Activated CD8-positive, alpha-beta memory T cell treated with anti-CD3 and anti-CD28 coated beads for 24 hours (primary cell): ENCODE measurements at places on chromosomes 13 and 19.

DNA sequence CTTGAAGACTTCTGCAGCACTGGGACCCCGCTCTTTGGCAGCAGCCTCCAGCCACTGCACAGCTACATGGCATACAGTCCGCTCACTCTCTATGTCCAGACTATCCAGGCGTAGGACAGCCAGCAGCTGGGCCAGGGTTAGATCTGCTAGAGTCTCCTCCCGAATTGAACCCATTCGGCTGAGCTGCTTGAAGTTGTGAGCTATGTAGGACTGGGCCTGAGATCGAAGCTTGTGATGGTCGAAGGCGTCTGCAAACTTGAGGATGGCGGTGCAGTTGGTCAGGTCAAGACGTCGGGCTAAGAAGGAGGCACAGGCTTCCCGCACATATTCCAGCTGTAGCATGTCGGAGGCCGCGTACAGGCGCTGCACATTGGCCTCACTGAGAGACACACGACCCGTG is 900 bp downstream of the KBTBD7 start:
- peak; percentile 57 for DNase-seq

DNA sequence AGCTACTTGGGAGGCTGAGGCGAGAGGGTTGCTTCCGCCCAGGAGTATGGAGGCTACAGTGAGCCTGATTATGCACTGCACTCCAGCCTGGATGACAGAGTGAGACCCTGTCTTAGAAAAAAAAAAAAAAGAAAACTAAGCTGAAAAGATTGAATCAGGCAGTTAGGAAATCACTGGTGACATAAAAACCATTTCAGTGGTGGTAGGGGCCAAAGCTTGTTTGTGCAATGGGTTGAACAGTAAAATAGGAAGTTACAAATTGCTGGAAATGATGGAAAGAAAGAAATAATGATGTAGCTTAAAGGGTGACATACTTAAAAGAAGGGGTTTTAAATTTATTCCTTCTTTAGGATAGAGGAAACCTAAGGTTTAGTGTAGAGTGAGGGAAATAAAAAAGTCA is 4.8 kb upstream of the OXGR1 start:
- DNase-seq, result no peak

GRCh38 chr13:77429320-77430142 is 102.6 kb upstream of the MYCBP2 start:
- DNase-seq, result no peak

GRCh38 chr19:30450835-30451321 is 78.7 kb downstream of the ZNF536 start:
- DNase-seq, result no peak

DNA sequence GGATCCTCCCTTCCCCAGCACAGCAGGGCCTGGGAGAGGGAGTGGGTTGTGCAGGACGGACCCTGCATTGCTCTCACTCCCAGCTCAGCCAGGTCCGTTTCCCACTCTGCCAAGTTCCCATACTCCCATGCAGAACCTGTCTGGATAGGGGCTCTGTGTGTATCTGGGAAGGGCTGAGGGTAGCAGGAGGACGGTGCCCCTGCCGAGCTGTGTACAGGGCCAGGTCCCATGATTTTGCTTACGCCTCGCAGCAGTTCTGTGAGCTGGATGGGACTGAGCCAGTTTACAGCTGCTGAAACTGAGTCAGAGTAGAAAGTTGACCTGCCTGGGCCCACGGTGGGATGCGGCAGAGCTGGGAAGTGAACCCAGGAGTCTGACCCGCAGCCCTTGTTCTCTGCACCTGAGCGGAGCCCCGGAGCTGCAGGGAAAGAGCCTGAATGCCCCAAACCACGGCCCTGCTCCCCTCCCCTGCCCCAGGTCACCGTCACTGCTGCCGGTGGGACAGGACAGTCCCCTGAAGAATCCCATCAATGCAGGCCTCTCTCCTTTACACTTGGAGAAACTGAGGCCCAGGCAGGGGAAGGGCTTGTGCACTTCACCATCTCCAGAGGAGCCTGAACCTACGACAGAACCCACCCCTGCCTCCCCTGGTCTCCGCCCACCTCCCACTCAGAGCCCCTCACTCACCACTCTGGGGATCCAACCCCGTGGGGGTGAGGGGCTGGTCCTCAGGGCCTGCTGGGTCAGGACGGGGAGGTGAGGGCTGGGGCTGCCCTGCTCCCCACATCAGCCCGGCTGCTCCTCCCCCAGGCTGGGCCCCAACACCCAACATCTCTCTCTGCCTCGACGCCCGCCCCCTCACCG is 3.5 kb downstream of the LILRB5 start:
- DNase-seq, result no peak

DNA sequence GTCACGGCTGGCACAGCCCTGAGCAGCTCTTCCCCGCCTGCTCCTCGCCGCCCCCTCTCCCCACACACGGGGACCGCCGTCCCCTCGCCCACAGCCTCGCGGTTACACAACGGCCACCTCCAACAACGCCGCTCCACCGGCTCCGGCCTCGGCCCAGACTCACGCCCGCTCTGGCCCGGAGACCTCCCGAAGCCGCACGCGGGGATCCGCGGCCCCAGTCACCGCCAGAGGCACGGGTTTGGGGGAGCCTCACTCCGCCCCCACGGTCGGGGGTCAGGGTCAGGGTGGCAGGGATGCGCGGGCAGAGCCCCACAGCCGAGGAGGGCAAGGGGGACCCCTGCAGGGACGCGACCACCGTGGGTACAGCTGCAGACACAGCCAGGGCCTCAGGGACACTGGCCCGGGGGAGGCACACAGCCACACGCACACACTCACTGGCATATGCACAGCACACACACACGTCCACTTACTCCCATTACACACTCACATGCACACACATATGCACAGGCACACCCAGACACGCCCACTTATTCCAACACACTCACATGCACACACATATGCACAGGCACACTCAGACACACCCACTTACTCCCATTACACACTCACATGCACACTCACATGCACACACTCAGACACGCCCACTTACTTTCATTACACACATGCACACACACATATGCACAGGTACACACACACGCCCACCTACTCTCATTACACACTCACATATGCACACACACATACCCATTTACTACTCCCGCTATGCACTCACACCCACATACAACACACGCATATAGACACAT is 1.6 kb downstream of the TTYH1 start:
- DNase-seq, result no peak

DNA sequence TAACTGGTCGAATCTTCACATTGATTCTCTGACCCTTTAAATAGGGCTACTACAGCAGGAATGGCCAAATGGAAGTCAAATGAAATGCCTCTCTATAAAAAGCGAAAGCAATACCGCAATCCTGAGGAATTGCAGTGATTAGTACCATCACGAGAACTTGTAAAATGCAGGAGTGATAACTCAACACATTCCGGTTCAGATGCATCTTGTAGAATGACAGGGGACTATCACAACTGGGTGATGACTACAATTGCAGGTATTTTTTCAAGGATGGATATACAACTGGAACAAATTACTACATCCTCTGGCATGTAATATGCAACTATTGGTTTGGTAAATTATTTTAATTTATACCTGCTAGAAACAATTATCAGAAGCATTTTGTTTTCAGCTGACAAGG is 140.4 kb downstream of the PCDH20 start:
- no peak for DNase-seq

DNA sequence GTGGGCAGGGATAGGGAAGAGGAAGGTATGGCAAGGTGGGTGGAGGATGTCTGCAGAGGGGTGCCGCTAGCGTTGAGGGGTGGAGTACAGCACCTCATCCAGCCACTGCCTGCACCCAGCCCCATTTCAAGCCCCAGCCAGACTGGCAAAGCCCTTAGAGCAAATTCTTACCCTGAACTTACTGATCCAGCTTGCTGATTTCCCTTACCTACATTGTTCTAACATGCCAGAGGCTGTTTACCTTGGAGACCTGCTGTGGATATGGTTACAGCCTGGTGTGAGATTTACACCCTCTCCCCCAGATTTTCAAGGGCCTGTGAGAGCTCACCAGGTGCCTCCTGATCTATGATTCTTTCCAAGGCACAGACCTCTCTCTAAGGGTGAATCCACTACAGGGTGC is 86.0 kb downstream of the ZNF726 start:
- no peak for DNase-seq

GRCh38 chr13:61258185-61258584 is 157.5 kb downstream of the PCDH20 start:
- DNase-seq, result no peak

DNA sequence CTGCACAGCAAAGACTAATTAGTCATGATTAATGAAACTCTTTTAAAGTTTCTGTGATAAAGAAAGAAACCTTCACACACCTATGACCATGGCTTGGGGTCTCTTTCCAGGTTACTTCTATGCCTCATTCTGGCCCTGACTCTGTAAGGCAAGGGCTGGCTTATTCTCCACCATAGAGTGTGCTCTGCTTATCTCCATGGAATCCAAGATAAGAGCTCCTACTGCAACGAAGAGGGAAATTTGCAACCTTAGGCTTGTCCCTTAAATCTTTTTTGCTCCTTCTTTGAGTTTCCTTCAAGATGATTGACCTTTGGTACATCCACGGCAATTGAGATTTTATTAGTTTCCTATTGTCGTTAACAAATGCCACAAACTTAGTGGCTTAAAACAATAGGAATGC is 239.9 kb downstream of the SPRY2 start:
- DNase-seq, result no peak

GRCh38 chr19:56191115-56191514 is 6.5 kb downstream of the ZSCAN5B start:
- DNase-seq, result no peak

DNA sequence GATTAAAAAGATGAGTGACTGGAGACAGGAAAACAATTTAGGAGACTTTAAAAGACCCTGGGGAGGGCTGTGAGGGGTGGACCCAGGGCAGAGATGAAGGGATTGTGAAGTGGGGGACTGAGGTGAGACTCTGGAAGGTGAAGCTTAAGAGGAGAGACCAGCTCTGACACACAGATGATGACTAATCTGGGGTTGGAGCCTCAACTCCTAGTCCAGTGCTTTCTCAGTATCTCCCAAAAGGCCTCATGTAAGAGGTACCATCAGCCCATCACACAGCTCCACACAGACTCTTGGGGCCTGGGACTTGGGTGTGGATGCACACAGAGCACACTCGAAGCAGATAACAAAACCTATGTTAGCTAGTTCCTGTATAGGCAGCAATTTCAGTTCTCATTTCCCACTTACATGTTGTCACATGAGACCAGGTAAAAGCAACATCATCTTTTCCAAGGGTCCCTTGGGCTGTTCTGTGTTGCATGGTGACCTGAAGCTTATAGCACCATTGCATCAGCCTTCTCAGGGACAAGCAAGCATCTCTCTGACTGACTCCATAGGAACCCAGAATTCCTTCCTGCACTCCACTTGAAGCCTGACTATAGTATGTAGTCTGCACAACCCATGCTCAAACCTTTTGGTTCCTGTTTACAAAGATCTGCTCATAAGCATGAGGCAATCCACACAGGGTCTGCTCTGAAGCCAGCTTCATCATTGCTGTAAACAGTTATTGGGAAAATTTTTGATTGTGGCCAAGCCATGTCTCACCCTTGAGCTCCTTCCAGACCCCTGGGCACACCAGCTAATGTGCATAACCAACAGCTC is 88.6 kb upstream of the MYCBP2 start:
- DNase-seq, result no peak

DNA sequence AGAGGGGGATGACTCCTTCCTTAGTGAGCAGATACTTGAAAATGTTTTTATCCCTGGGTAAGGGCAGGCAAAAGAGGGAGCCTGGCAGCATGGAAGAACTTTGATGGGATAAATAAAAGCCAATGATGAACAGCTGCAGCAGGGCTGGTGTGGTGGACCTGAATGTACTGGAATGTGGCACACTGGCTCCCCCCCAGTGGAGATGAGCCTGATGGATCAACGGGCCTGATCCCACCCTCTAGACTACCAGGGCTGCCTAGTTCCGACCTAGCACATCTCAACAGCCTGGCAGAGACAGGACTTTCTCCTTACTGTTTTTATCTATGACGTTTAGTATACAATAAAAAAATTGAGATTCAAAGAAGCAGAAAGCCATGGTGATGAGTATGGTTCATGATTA is 20.5 kb downstream of the NLRP11 start:
- DNase-seq, result no peak

DNA sequence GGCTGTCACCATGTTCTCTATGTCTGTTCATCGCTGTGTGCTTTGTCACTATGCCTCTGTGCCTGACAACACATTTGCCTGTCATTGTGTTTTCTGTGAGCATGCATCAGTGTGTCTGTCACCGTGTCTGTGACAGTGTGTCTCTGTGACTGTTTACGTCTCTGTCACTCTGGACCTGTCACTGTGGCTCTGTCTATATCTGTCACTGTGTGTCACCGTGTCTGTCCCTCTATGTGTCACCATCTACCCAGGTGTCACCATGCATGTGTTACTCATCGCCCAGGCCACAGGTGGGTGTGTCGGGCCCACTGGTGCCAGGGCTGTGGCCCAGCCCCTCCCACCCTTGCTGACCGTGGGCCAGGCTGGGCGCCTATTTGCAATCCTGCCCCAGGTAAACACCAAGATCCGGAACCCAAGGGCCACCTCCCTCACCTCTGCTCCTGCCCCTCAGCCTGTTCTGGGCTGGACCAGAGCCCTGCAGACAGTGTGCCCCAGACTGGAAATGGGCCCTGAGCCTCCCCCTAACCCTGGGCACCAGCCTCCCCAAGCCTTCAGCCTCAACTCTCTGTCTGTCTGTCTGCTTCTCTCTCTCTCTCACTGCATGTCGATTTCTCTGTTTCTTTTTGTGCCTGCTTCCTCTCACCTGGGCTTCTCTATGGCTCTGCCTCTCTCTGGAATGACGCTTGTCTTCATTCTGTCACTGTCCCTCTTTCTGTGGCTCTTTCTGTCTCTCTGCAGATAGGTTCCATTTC is 7.7 kb downstream of the IRF2BP1 start:
- DNase-seq, result no peak

- no peak for DNase-seq
These were observed 29.8 kb downstream of the RAB20 start for GRCh38 chr13:110531671-110532083.

DNA sequence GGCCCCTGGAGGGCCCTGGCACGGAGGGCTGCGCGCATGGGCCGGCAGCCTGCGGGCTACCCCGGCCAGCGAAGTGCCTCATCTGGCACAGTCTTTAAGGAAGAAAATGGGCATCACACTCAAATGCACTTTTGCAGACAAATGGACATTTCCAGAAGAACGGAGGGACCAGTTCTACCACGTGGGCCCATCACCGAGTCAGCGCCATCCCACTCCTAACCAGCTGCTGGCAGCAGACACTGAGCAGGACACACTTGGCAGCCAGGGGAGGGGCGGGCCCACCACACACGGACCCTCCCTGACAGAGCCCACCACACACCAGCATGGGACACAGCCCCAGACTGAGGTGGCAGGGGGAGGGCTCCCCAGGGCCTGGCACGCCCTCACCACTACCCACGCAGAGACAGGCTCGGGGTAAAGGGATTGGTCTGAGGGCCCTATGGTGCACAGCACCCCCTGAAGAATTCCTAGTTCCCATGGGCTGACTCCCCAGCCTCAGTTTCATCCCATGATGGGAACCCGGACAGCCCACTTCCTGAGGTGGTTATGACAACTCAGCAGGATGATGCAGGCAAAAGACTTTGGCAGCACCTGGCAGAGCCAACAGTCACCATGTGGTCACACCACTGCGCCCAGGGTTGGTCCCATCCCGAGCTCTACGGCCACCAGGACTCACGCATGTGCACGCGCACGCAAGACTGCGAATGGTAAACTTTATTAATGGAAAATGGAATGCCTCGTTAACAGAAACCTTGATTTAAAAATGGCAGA is 18.7 kb upstream of the TINCR start:
- DNase-seq, result no peak
